ENCODE measurements at places on chromosomes 4 and X. TPM values are rescaled to one million over a fixed set of nuclear protein-coding genes. Genes with fewer than 3 reads are reported as not detected.
A peak's percentile ranks its signal among the peaks of the same experiment; 100 is the strongest.

Gene RNF128
- not detected for total RNA-seq

DNA sequence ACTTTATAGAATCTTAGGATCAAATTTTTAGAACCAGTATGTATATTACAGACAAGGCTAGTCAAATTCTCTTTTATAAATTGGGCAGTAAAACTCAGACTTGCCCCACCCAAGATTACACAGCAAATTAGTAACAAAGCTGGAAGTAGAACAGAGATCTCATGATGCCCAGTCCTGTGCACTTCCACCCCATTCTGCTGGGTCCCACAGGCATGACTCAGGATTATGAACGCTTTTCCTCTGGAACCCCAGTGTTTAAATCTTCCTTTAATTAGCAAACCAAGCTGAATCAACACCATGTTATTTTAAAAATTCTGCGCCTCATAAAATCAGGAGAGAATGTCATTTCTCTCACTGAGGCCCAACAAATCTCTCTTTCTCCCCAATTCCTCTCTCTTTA lies 1.5 kb upstream of the IL13RA2 start:
- no peak overlapping the region for H3K27ac ChIP-seq
- H3K36me3 ChIP-seq, result no peaks in the 10 kb centered on the region
- no peaks in the 10 kb centered on the region for H3K4me1 ChIP-seq
- H3K27me3 ChIP-seq, result no peaks in the 10 kb centered on the region
- no peak overlapping the region for H3K4me3 ChIP-seq

Gene DCLK2
- total RNA-seq, result 0.12 TPM

GRCh38 chr4:36900446-36900987 lies 344.0 kb upstream of the NWD2 start:
- no peak overlapping the region for H3K27ac ChIP-seq
- no peaks in the 10 kb centered on the region for H3K27me3 ChIP-seq
- no peak overlapping the region for H3K4me3 ChIP-seq
- no peaks in the 10 kb centered on the region for H3K36me3 ChIP-seq
- DNase-seq, result no peak

- H3K36me3 ChIP-seq, result no peaks in the 10 kb centered on the region
- no peak overlapping the region for H3K4me3 ChIP-seq
- H3K27me3 ChIP-seq, result peaks cover 6% of the 10 kb centered on the region
- no peak overlapping the region for H3K27ac ChIP-seq
- no peak for DNase-seq
These were observed 73.0 kb upstream of the ZNF518B start for GRCh38 chr4:10530137-10530786.

DNA sequence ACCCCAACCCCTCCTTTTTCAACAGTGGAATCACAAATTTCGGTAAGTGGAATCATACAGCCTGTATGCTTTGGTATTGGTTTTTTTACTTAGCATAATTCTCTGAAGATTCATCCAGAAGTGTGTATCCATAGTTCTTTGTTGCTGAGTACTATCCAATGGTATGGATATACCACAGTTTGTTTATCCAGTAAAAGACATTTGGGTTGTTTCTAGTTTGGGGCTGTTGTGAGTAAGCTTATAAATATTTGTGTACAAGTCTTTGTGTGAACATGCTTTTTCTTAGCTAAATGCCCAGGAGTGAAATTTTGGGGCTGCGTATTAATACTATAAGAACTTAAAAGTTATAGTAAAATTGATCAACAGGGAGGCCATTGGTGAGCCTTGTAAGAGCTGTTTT lies 57.5 kb upstream of the GC start:
- H3K27me3 ChIP-seq, result no peaks in the 10 kb centered on the region
- no peak overlapping the region for H3K4me3 ChIP-seq
- H3K4me1 ChIP-seq, result no peaks in the 10 kb centered on the region
- H3K27ac ChIP-seq, result no peak overlapping the region
- no peaks in the 10 kb centered on the region for H3K36me3 ChIP-seq

- H3K4me3 ChIP-seq, result no peak overlapping the region
- no peak overlapping the region for H3K27ac ChIP-seq
- DNase-seq, result no peak
- no peaks in the 10 kb centered on the region for H3K4me1 ChIP-seq
- H3K36me3 ChIP-seq, result no peaks in the 10 kb centered on the region
These were observed 904.8 kb downstream of the PDHA2 start for GRCh38 chr4:96744676-96745075.

- no peak overlapping the region for H3K4me3 ChIP-seq
- no peaks in the 10 kb centered on the region for H3K27me3 ChIP-seq
These were observed 875.4 kb downstream of the ADGRL3 start for GRCh38 chr4:62075521-62075920.

Gene SPANXN3
- not detected for total RNA-seq

DNA sequence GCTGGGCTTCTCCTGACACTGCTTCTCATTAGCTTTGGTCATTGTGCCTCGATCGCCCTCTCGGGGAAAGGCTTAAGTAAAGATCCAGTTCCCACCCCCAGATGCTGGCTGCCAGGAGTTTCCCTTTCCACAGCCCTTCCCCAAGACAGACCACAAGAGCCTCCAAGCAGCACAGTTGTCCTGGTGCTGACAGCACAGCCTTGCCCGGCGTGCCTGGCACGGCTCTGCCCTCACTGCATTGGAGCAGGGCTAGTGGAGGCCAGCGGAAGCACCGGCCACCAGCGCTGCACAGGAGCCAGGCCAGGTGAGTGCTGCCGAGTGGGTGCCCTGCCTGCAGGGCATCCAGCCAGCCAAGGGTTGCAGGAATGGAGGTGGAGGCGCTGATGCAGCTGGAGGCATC lies 9.7 kb upstream of the MSANTD1 start:
- H3K4me3 ChIP-seq, result no peak overlapping the region
- H3K36me3 ChIP-seq, result peaks cover 53% of the 10 kb centered on the region
- no peak for DNase-seq
- no peaks in the 10 kb centered on the region for H3K27me3 ChIP-seq

- H3K27ac ChIP-seq, result no peak overlapping the region
- no peak overlapping the region for H3K4me3 ChIP-seq
- no peaks in the 10 kb centered on the region for H3K27me3 ChIP-seq
- no peaks in the 10 kb centered on the region for H3K36me3 ChIP-seq
- DNase-seq, result no peak
These were observed 209.3 kb upstream of the MAOA start for GRCh38 chrX:43446752-43447151.

DNA sequence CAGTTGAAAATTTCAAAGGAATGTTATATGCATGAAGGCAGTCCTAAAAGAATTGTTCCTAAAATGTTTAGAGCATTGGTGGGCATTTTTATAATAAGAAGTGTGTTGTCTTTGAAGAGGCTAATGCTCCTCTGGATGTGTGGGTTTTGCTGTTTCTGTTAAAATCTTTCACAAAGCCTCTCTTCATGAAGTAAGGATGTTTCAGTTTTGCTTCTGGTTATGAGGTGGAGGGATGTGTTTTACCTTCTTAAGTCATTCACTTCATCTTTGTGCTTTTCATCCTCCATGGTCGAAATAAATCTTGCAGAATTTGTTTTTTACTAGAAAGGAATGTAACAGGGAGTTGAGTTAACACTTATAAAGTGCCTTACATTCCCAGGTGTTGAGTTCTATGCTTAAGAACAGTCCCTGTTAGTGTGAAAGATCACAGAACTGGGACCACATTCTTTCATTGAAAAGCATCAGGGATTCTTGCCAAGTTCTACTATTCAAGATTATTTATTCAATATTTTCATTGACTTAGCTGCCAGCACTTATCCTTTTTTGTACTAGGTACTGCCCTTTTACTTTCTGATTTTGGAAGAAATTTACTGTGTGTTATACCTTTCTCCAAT lies 21.1 kb downstream of the FHIP1A start:
- no peaks in the 10 kb centered on the region for H3K4me1 ChIP-seq
- peaks cover 4% of the 10 kb centered on the region for H3K27me3 ChIP-seq
- no peak overlapping the region for H3K27ac ChIP-seq
- H3K36me3 ChIP-seq, result no peaks in the 10 kb centered on the region
- DNase-seq, result no peak

Gene DRD5
- total RNA-seq, result not detected

- no peak overlapping the region for H3K27ac ChIP-seq
- no peaks in the 10 kb centered on the region for H3K27me3 ChIP-seq
- no peak for DNase-seq
- peaks cover 4% of the 10 kb centered on the region for H3K36me3 ChIP-seq
- H3K4me1 ChIP-seq, result no peaks in the 10 kb centered on the region
These were observed 163.6 kb upstream of the PLAC1 start for GRCh38 chrX:134821901-134822300.

Gene NAA11
- not detected for total RNA-seq

Gene UNC5C
- total RNA-seq, result not detected

Gene FOXP3
- 198 TPM for total RNA-seq

Gene SMIM20
- 7.4 TPM for total RNA-seq

- no peak overlapping the region for H3K27ac ChIP-seq
- no peaks in the 10 kb centered on the region for H3K27me3 ChIP-seq
- no peak for DNase-seq
These were observed 66.3 kb upstream of the MAD2L1 start for GRCh38 chr4:120132935-120133334.

GRCh38 chr4:142721187-142721586 lies 124.9 kb downstream of the INPP4B start:
- DNase-seq, result no peak
- H3K4me1 ChIP-seq, result peaks cover 10% of the 10 kb centered on the region
- H3K27me3 ChIP-seq, result no peaks in the 10 kb centered on the region
- no peak overlapping the region for H3K4me3 ChIP-seq

GRCh38 chr4:3035674-3036073 lies 38.7 kb downstream of the HTT-AS start:
- DNase-seq, result no peak
- no peak overlapping the region for H3K27ac ChIP-seq
- H3K27me3 ChIP-seq, result no peaks in the 10 kb centered on the region
- H3K36me3 ChIP-seq, result no peaks in the 10 kb centered on the region
- H3K4me1 ChIP-seq, result peaks cover 15% of the 10 kb centered on the region

Gene REST
- total RNA-seq, result 68.0 TPM

DNA sequence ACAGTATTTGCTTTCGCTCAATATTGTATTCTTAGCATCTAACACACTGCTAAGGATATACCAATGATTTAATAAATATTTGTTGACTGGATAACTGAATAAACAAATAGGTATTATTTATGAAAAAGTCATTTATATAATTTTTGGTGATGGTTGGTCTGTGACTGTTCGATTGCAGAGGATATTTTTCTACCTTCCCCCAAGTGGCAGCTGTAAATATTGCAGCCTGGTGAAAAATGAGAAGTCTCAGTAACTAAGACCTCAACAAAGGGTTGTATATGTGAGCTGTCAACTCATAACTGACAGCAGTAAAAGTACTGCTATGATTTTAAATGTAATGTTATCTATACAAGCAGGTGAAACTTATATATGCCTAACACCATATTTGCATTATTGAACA lies 36.0 kb downstream of the HTR2C start:
- no peaks in the 10 kb centered on the region for H3K4me1 ChIP-seq
- no peak for DNase-seq
- H3K27ac ChIP-seq, result no peak overlapping the region
- H3K27me3 ChIP-seq, result no peaks in the 10 kb centered on the region
- H3K36me3 ChIP-seq, result no peaks in the 10 kb centered on the region
- no peak overlapping the region for H3K4me3 ChIP-seq

GRCh38 chr4:3449047-3449573 lies 7.3 kb downstream of the HGFAC start:
- DNase-seq, result no peak
- no peaks in the 10 kb centered on the region for H3K36me3 ChIP-seq
- no peaks in the 10 kb centered on the region for H3K27me3 ChIP-seq
- no peaks in the 10 kb centered on the region for H3K4me1 ChIP-seq

GRCh38 chr4:47145630-47146029 lies 114.3 kb downstream of the GABRB1 start:
- no peak overlapping the region for H3K27ac ChIP-seq
- no peaks in the 10 kb centered on the region for H3K36me3 ChIP-seq
- no peak overlapping the region for H3K4me3 ChIP-seq
- H3K4me1 ChIP-seq, result no peaks in the 10 kb centered on the region

DNA sequence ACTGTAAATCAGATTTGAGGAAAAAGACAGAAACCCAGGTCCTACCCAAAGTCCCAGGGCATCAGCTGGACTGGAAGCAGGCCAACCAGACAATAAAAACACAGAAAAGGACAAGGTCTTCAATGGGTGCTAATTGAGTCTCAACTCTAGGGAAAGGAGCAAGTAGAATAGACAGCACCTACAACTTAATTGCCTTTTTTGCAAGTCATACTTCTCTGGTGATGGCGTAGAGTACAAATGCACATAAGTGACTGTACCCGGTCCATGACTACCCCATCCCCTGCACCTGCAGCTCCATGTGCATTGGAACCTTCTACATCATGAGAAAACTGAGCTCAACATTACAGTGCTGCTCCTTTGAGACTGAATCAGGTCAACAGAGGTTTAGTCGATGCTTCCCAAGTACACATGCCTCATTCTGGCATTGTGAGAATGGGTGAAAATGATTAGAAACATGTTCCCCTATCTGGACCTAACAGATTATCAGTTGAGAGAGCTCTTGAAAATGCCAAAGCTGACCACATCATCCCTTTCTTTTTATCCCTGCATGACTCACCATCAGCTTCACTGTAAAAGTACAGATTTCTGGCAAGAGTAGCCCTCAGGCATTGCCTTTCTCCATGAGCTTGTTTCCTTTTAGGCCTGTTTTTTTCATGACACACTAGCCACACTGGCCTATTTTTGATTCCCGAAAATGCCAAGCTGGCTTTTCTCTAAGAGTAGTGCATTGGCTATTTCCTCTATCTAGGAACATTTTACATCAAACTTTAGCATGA lies 298.3 kb downstream of the HS3ST1 start:
- DNase-seq, result no peak
- no peaks in the 10 kb centered on the region for H3K27me3 ChIP-seq
- H3K4me1 ChIP-seq, result no peaks in the 10 kb centered on the region
- no peaks in the 10 kb centered on the region for H3K36me3 ChIP-seq

DNA sequence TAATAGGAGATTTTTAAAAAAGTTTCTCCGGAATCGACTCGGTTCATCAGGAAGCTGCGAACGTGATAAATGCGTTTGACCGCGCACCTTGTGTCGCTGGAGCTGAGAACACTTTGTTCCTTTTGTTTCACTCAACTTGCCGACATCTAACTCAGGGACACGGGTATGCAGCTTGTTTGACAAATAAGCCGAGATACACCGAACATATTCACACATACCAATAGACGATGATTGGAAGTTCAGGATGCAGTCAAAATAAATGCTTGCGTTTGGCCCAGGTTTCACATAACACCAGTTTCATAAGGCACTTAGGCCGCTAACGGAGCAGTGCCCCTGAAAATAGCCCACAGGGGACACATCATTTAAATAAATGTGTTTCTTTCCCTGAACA lies 932 bp upstream of the SHISA3 start:
- H3K27ac ChIP-seq, result no peak overlapping the region
- no peak for DNase-seq
- peaks cover 37% of the 10 kb centered on the region for H3K27me3 ChIP-seq
- H3K4me3 ChIP-seq, result no peak overlapping the region

- no peaks in the 10 kb centered on the region for H3K36me3 ChIP-seq
- no peak overlapping the region for H3K27ac ChIP-seq
- peak; percentile 45 for DNase-seq
- H3K4me1 ChIP-seq, result peaks cover 6% of the 10 kb centered on the region
- no peak overlapping the region for H3K4me3 ChIP-seq
These were observed 5.5 kb upstream of the WFS1 start for GRCh38 chr4:6264225-6264540.

GRCh38 chrX:42246814-42247213 lies 323.5 kb upstream of the CASK start:
- H3K27ac ChIP-seq, result no peak overlapping the region
- H3K36me3 ChIP-seq, result no peaks in the 10 kb centered on the region
- no peaks in the 10 kb centered on the region for H3K4me1 ChIP-seq
- no peaks in the 10 kb centered on the region for H3K27me3 ChIP-seq
- DNase-seq, result no peak
- H3K4me3 ChIP-seq, result no peak overlapping the region

Gene TXK
- total RNA-seq, result 58.0 TPM
